Muscle of back (tissue), 13 donors: ENCODE measurements at places on chromosomes 2 and 18. TPM values are rescaled to one million over a fixed set of nuclear protein-coding genes. Genes with fewer than 3 reads are reported as not detected.

DNA sequence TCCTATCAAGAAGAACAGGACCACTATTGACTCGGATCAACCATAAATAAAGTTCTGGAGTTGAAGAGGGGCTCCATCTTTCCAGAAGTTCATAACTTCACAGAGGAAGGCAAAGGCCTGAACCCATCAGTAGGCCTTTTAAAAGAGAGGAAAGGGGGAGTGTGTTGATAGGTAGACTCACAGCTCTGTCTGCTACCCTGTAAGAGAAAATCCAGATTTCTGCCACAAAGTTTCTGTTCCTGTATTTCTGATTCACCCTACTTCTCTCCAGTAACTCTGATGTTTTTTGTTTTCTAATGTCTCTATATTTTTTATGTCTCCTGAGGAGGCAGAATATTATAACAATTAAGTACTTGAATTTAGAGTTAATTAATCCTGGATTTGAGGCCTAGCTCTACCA lies 564.0 kb downstream of the TNS1 start:
- no peak for DNase-seq

GRCh38 chr18:35933982-35934381 lies 38.5 kb upstream of the RMP24 start:
- DNase-seq, result no peak

GRCh38 chr18:23609390-23610023 lies 23.2 kb upstream of the NPC1 start:
- DNase-seq, result no peak

The SPP2 gene
- not detected for polyA plus RNA-seq

The SCN3A gene
- 0.94 TPM for polyA plus RNA-seq

DNA sequence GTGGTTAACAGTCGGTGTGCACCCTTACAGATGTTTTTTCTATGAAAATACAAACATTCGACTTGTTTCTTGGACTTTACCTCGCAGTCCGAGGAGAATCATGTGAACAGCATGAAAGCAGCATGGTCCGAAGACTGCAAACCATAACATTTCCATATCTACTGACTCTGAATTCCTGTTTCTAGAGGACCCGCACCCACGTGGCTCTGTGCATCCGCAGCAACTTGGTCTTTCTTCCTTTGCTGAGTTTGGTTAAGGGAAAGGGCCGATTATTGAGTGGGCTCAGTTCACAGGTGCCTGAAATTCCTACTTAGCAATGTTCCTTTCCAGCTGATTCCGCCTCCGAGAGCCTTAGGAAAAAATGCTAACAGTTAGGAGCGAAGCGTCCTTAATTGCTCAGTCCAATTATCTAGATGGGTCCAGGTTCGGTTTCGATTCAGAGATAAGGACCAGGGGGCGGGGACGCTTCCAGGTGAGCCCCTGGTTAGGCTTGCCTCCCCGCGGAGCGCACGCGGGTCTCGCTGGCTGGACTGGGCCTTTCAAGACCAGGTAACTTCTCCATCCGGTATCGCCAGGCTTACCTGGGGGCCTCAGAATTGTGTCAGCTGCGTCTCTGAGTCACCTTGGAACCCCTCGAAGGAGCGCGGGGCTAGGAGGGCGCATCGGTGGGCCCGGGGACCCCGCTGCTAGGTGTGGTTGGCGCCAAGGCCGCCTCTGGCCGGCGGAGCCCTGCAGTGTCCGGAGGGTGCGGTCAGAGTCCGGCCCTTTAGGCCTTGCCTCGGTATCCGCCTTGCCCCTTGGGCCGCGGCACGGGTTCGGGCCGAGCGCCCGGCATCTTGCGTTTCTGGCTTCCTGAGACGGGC lies 1.1 kb upstream of the B3GNT2 start:
- DNase-seq, result no peak

DNA sequence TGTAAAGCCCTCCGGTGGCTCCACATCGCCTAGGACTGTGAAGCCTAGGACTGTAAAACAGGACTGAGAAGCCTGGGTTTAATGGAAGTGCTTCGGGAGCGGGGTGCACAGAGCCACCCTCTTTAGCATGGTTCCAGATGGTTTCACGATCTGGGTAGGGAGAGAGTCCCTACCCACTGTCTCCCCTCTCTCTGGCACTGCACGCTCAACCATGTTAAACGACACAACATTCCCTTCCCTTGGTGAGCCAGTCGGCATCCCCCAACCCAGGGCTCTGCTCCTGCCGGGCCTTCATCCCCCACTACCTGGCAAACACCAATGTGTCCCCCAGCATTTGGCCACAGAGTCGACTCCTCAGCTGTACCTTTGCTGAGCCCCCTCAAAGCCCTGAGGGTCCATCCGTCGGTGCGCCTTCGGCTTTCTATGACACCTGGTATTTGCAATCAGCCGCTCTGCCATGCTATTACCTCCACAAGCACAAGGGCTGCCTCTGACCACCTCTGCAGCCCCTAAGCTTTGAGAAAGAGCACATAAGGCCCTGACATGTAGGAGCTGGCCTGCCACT lies 1.1 kb downstream of the COPS9 start:
- DNase-seq, result no peak

DNA sequence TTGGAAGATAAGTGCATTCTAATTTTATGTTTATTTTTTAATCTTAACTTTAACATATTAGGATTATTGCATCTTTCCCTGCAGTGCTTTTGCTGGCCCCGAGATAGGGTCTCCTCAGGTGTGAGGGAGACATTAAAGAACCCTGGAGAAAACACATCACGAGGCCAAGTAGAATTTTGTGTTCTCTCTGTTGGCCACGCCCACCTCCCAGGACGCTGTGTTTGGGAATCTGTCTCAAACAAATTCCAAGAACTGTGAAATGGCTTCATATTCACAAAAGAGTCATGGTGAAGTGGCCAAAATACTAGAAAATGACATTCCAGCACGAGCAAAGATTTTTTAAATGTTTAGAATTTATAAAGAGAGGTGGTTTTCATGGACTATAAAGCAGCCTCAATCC lies 27.3 kb downstream of the RNF144A start:
- DNase-seq, result no peak

The DSG3 gene
- not detected for polyA plus RNA-seq

DNA sequence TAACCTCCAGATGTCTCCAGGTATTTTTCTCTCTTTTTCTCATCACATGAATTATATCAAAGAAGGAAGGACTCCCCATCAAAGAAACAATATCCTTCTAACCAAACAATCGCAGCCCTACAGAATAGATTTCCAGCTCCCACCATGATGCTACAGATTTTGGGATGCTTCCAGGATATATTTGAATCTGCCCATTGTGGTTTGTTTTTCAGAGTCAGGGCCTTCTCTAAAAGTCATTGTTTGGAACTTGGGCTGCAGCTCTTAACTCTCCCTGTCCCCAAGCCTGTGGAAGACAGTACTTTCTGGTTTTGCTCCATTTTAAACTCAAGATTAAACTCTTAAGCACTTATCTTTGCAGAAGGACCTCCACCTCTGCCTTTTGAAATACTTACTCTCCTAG lies 223.2 kb downstream of the PMAIP1 start:
- no peak for DNase-seq

- DNase-seq, result no peak
Observed at GRCh38 chr18:23842305-23842704, 153.1 kb downstream of the LAMA3 start.

DNA sequence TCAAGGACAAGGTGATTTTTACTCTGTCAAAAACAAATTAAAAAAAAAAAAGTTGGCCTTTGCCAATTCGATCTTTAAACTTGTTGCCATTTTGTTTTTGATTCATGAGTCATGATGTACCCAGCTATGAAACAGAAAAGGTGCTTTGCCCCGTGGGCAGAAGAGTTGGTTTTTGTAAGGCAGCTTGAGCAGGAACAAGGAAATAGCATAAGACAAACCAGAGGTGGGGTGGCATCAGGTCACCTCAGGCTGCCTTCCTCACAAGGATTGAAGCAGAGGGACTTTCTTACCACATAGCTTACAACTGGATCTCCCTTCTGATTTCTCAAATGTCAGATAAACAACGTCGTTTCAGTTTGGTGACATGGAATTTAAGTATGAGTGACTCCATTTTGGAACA lies 123.8 kb downstream of the ARL4C start:
- no peak for DNase-seq

The HAAO gene
- 16.7 TPM for polyA plus RNA-seq

- DNase-seq, result no peak
Observed at GRCh38 chr2:204705243-204705932, 160.1 kb downstream of the PARD3B start.

- no peak for DNase-seq
Observed at GRCh38 chr2:204061241-204061640, 124.7 kb downstream of the ICOS start.

DNA sequence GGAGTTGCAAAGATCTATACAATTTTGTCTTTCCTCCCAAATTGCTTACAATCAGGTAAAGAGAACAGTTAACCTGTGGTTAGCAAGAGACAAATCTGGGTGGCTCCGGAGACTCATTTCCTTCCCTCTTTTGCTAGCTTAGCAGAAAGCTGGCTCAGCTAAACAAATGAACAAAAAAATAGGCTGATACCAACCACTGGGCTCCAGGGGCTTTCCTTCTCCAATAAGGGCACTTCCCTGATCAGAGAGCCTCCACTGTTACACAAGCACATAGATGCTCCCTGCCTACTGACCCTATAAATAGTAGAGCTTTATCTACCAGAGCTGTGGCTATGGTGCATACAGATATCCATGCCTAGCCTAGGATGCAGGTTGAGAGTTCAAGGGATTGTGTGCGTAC lies 90.1 kb upstream of the ARL5A start:
- no peak for DNase-seq

The FN1 gene
- 721 TPM for polyA plus RNA-seq

DNA sequence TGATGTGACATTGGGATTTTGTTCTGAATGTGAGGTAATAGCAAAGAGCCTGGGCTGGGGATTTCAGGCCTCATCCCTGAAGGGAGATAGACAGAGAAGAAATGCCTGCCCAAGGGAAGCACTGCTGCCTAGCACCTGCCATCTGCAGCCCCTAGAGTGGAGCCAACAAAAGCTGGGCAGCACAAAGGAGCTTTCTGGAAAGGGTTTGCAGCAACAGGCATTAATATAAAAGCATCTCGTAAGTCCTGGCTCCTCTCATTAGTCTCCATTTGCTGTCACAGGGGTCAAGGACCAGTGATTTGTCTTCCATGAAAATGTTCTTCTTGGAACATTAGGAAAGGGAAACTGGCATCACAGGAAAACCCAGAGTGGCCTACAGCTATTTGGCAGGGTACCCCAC lies 157.2 kb upstream of the SLC14A2 start:
- DNase-seq, result no peak

- no peak for DNase-seq
Observed at GRCh38 chr2:201496785-201497184, 45.2 kb downstream of the STRADB start.

GRCh38 chr2:167183931-167184330 lies 295.7 kb downstream of the XIRP2 start:
- no peak for DNase-seq

GRCh38 chr2:188345831-188346458 lies 54.3 kb downstream of the GULP1 start:
- no peak for DNase-seq

DNA sequence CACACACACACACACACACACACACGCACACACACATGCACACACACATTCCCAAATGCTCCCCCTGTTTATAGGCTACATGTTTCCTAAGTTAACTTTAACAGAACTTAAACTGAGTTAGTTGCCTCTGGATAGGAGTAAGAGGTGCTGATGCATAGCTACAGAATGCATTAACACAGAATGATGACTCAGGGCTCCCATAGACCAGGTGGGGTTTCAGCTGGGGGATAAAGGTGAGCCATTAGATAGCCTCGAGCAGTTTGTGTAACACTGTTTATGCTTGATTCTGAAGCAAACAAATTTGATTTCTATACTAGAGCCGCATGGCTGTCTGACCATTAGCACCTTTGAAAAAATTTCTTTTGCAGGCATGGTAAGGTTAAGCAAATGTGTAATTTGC lies 741.0 kb downstream of the PLCL1 start:
- no peak for DNase-seq

DNA sequence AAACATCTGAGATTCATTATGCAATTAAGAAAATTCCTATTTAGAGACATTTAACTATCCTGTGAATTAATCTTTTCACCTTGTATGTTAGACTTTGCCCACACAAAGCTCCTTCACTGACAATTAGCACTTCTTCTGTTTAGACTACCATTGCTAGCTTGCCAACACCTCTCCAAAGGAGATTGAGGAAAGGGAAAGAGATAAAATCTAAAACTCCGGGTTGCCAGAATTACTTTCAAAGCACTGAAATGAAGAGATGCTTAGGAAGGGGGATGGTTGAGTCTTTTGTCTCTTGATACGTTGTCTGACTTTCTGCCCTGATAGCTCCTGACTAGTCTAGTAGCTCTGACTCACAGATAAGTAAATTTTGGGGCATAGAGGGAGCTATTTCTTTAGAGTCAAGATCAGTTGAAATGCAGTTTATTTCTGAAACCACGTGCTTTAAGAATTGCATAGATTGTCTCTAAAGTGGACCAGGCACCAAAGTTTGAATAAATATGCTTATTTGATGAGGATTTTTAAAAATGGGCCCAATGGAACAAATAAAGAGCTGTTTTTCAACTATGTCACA lies 74.1 kb upstream of the DSEL start:
- DNase-seq, result no peak

- no peak for DNase-seq
Observed at GRCh38 chr2:174428214-174428613, 32.7 kb downstream of the SCRN3 start.

The ERMN gene
- polyA plus RNA-seq, result not detected

The CXCR1 gene
- not detected for polyA plus RNA-seq

GRCh38 chr2:64327129-64327509 lies 126.8 kb upstream of the LGALSL start:
- DNase-seq, result no peak

The NDUFAF7 gene
- 15.2 TPM for polyA plus RNA-seq

GRCh38 chr2:30974092-30974491 lies 164.1 kb downstream of the GALNT14 start:
- no peak for DNase-seq

GRCh38 chr18:74496508-74497323 lies 553 bp downstream of the CNDP2 start:
- peak; percentile 89 for DNase-seq

GRCh38 chr18:25038261-25038660 lies 313.7 kb downstream of the ZNF521 start:
- no peak for DNase-seq

The NEURL3 gene
- polyA plus RNA-seq, result not detected
